ENCODE measurements at places on chromosomes 2 and 18.

- DNase-seq, result no peak
Observed at GRCh38 chr18:25279961-25280360, 72.0 kb downstream of the ZNF521 start.

DNA sequence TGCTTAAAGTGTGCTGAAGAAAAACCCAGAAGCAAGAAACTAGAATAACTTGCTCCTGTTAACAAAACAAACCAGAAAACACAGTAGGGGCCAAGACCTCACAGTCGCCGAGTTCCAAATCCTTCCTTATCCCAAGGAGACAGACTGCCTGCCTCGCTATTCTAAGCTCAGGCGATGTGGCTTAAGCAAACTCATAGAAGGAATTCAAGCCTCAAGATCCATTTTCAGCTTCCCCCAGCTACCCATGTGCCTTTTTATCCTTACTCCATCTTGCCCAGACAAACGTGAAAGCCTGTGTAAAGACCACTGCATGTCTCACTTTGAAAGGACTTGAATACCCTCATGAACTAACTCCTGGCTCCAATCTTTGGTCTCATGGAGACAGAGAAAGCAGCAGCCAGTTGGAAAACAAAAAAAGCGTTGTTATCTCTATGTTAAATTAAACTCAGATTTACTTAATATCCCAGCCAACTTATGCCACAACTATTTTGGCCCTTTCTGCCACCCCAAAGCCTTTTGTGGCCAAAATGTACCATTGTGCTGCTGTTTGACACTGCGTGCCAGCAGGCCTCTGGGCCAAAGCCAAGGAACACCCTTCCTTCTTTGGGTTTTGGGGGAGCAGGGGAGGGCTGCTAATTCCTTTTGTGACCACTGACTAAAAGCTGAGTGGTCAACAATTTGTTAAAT lies 123.2 kb upstream of the FZD5 start:
- no peak for DNase-seq

DNA sequence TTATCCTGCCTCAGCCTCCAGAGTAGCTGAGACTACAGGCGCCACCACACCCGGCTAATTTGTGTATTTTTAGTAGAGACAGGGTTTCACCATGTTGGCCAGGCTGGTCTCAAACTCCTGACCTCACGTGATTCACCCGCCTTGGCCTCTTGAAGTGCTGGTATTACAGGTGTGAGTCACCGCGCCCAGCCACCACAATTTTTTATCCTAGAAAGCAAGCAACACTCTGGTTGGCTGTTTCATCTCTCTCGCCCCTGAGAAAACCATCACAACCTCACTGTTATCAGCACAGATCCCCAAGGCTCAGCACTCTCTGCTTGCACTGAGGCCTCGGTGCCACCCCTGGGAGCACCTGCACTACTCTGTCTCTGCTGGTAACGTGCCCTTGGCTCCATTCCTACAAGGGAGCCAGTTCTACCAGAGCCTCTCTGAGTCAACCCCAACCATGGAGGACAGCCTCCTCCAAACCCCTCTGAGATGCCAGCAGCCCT lies 134.8 kb upstream of the AGAP1 start:
- DNase-seq, result no peak

DNA sequence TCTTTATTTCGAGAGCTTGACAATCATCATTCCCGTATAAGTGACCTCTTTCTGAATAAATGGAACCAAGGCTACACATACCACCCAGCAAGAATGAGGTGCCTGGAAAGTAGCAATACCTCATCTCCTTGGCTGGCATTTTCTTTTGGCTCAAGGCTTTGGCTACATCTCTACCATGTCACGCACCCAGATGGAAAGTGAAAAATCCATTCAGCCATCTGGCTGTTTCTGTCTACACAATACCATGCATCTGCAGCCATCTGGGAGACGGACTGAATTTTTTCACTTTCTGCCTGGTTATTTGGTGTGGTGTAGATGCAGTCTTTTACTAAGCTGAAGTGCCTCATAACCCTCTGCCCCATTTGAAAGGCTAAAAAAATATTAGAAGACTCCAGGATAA lies 566.9 kb downstream of the BCL11A start:
- DNase-seq, result no peak

DNA sequence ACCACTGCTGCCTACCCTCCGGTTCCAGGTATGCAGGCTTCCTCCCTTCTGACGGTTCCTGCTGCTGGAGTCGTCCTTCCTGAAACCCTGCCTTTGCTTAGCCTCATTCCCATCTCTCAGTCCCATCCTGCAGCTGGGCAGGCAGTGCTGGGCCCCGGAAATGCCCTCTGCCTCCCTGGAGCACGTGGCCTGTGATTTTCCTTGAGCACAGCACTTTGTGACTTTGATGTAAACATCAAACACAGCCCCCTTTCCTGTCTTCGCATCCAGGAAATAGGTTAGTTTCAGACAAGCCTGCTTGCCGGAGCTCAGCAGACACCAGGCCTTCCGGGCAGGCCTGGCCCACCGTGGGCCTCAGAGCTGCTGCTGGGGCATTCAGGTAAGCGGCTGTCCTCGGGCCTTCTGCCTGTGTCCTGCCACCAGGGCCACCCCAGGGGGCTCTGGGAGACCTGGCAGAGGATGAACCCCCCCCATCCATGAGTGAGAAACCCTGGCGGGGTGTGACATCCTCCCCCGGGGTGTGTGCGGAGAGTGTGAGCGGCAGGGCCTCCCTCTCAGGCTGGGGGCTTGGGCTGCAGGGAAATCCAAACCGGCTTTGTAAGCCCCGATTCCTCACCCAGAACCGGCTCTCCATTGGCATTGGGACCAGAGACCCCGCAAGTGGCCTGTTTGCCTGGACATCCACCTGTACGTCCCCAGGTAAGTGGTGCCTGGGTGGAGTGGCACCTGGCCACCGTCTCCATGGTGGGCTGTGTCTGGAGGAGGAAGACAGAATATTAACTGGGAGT lies at the start of gene ZAP70:
TSS of gene ZAP70 (plus strand) at position 281 of the 788 bp plus-strand sequence. CDS start 10,461 bp downstream, outside the sequence.
- DNase-seq, result peak; percentile 63

DNA sequence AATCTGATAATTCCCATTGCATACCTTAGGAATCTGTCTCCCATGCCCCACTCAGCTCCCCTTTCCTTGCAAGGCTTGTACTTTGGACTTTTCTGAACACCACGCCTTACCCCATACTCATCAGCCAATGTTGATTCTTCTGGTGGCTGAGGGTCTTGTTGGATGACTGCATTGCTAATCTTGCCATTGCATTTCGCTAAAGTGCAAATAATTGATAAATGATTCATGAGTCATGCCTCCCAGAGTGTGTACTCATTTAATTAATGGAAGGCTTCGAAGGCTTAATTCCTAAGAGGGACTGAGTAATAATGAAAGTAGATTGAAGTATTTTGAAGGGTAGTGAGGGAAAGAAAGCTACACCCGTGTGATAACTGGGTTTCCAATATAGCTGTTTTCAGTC lies 28.0 kb upstream of the PPP1R1C start:
- DNase-seq, result no peak

- DNase-seq, result no peak
Observed at GRCh38 chr2:169260246-169260645, 102.1 kb downstream of the LRP2 start.

- peak; percentile 16 for DNase-seq
Observed at GRCh38 chr2:42086500-42086953, 38.7 kb downstream of the PKDCC start.

GRCh38 chr2:164368896-164369295 lies 252.4 kb downstream of the GRB14 start:
- DNase-seq, result no peak

DNA sequence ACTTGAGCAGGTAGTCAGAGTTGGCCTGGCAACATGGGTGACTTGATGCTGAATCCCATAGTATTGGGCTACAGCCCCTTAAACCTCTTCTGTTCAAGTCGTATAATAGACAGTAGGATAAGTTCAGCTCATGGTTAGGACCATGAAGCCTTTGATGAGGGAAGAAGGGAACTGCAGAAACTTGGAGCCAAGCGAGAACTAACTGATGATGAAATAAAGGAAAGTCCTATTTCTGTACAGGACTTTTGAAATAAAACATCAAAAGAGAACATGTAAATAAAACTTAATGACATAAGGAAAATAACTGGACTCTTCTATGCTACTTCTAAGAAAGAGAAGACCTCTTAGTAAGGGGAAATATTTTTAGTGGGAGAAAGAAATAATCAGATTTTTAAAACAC lies 51.2 kb upstream of the UGP2 start:
- no peak for DNase-seq

- no peak for DNase-seq
Observed at GRCh38 chr18:23998820-23999219, 15.7 kb upstream of the TTC39C start.

DNA sequence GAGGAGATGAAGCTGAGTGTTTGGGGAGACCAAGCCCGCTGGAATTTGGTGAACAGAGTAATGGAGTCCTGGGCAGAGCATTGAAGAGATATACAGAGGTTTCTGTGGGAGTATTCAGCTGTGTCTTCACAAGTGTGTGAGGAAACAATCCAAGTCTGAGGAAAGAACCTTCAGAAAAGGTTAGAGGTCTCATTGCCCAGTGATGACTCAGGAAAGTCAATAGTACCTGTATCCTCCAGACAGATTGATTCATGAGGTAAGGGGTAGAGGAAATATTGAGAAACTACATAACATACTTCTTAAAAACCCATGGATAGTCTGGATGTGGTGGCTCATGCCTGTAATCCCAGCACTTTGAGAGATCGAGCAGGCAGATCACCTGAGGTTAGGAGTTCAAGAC lies 392.3 kb downstream of the GALNT13 start:
- DNase-seq, result no peak

GRCh38 chr18:54090856-54091255 lies 133.6 kb downstream of the MBD2 start:
- DNase-seq, result no peak

- DNase-seq, result no peak
Observed at GRCh38 chr2:241935314-241935713, 65.8 kb downstream of the RTP5 start.

DNA sequence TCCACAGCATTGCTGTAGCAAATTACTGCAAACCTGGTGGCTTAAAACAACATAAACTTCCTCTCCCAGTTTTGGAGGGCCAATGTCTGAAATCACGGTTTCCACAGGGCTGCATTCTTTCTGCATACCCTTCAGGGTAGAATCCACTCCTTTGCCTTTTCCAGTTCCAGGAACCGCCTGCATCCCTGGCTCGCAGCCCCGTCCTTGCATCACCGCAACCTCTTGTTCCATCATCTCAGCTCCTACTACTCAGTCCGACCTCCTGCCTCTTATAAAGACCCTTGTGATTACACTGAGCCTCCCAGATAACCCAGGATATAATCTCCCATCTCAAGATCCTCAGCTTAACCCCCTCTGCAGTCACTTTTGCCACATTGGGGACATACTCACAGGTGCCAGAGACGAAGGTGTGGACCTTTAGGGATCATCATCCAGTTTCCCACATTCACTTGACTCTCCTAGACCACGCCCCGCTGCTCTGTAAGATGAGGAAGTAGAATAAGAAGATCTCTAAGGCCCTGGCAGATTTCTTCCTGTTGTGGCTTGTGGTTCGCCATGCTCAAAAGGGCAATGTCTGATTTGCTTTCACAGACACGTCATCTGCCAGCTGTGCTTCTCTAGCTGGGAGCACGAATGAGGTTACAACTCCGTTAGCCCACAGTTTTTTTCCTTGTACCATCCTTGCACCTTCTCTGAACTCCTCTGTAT lies 103.6 kb upstream of the AGAP1 start:
- no peak for DNase-seq

GRCh38 chr2:124024561-124025170 lies 421 bp upstream of the CNTNAP5 start:
- DNase-seq, result no peak

DNA sequence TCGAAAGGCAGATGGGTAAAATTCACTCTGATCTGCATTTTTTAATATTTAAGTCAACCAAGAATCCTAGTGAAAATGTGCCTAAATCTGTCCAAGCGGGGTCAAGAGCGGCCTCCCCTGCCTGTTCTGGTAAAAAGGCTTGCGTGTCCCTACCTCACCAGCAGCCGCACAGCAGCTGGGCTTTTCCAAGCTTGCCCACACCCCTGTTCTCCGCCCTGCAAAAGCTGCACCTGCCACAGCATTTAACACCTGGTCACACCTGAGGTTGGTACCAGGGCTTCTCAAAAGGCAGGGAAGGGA lies 25.8 kb upstream of the TMEM182 start:
- DNase-seq, result no peak

- DNase-seq, result no peak
Observed at GRCh38 chr18:48551100-48551499, 12.3 kb downstream of the CTIF start.

GRCh38 chr2:10086950-10087349 lies 6.7 kb upstream of the CYS1 start:
- DNase-seq, result no peak

- no peak for DNase-seq
Observed at GRCh38 chr18:74529811-74530583, 4.3 kb upstream of the CNDP1 start.
